Spinal cord (tissue), 10 donors: ENCODE measurements at places on chromosomes 3 and 15. TPM values are rescaled to one million over a fixed set of nuclear protein-coding genes. Genes with fewer than 3 reads are reported as not detected.

Gene TKT
- 132 TPM for total RNA-seq

Gene PLA2G4E
- total RNA-seq, result not detected

GRCh38 chr3:32508711-32509110 lies 6.1 kb upstream of the CMTM6 start:
- no peak overlapping the region for H3K27ac ChIP-seq
- H3K36me3 ChIP-seq, result no peaks in the 10 kb centered on the region
- DNase-seq, result no peak
- H3K4me1 ChIP-seq, result no peaks in the 10 kb centered on the region
- H3K4me3 ChIP-seq, result no peak overlapping the region
- H3K27me3 ChIP-seq, result no peaks in the 10 kb centered on the region

DNA sequence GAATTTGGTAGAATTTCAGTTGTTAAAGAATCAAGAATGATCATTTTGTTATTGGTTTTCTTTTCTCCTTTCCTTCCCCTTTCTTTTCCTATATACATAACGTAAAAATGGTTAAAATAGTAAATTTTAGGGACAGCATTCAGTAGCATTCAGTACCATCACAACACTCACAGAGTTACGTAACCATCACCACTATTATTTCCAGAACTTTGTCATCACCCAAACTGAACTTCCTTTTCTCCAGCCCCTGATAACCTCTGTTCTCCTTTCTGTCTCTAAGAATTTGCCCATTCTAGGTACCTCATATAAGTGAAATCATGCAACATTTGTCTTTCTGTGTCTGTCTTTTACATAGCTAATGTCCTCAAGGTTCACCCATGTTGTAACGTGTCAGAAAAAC lies 165.3 kb downstream of the AKAP13 start:
- no peak overlapping the region for H3K4me3 ChIP-seq
- no peak for DNase-seq
- no peaks in the 10 kb centered on the region for H3K4me1 ChIP-seq
- H3K36me3 ChIP-seq, result no peaks in the 10 kb centered on the region
- H3K27me3 ChIP-seq, result no peaks in the 10 kb centered on the region
- no peak overlapping the region for H3K27ac ChIP-seq

Gene FBXO40
- total RNA-seq, result 0.10 TPM

GRCh38 chr15:62929000-62929357 lies 113.6 kb upstream of the TPM1 start:
- no peak overlapping the region for H3K4me3 ChIP-seq
- H3K27me3 ChIP-seq, result no peaks in the 10 kb centered on the region
- no peaks in the 10 kb centered on the region for H3K36me3 ChIP-seq
- H3K4me1 ChIP-seq, result no peaks in the 10 kb centered on the region
- no peak for DNase-seq

GRCh38 chr3:126289096-126289495 lies 68.1 kb downstream of the KLF15 start:
- H3K36me3 ChIP-seq, result no peaks in the 10 kb centered on the region
- peaks cover 2% of the 10 kb centered on the region for H3K27me3 ChIP-seq
- no peak overlapping the region for H3K27ac ChIP-seq
- H3K4me1 ChIP-seq, result peaks cover 36% of the 10 kb centered on the region
- no peak overlapping the region for H3K4me3 ChIP-seq
